ENCODE measurements at places on chromosomes 4 and X.

DNA sequence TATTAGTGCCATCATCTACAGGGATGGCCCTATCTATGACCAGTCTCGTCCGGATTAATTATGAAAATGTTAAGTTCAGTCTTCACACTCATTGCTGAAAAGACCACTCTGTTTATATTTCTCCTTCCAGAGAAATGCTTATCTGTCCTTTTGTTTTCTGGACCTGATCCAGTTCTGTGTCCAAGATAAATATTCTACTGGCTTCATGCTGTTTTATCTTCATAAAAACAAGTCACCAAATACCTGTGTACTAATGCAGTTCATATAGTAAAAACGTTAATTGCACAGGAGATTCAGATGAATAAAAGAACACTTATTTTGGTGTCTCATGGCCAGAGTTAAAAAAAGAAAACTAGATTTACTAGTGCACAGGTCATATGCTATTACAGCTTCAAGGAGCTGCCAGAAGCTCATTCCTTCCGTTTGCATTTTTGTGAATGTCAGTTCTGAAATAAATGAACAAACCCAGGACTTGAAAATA is 17.3 kb downstream of the FNIP2 start:
- no peak for DNase-seq

DNA sequence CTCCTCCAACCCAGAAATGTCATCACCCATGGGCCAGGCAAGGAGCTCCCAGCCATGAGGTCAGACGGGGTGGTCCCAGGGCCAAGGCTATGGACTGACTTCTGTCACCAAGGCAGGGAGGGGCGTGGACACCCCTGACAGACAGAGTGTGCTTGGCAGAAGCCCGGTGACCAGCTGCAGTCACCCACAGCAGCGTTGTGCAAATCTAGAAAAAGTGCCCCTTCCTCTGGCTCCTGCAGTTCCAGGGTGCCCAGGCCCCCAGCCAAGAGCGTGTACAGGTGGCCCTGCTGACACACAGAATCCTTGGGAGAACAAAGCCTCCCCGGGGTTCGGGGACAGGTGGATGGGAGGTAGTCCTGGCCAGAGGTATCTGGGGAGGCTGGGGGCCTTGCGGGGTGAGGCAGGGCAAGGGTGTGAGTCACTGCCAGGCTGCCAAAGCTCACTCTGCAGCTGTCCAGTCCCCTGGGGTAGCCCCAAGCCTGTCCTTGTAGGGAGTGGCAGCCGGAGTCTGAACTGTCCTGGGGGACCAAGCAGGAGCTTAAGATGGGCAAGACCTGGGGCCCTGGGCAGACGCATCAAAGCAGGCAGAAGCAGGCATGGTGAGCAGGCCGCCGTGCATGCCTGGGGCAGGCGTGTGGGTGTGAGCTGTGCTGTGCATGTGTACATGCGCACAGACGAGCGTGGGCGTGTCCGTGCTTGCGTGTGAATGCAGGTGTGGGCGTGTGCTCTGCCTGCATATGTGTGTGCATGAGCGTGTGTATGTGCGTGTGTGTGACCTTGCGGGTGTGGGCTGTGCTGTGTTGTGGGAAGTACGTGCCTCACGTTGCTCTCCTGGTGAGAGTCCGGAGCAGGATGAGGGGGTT is 3.3 kb downstream of the MYL5 start:
- DNase-seq = no peak

DNA sequence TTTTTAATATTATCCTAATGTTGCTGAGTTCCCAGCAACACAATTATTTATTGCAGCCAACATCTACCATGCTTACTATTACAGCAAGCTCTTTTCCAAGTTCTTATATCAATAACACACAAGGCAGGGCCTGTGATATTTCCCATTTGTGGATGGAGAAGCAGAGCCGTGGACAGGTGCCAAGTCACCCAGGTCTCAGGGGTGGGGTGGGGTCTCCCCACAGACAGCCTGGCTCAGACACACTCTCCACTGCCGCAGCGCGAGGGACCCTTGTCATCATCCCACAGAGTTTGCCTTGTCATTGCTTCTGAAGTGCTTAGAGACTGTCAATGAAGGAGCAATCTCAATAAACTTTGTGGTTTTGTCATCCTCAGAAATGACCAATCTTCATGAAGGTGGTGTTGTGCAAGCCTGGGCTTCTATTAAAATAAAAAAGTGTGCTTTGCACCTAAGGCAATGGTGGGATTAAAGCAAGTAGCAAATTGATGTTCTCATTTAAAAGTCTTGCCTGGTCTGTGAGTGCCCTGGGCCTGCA is 76.1 kb downstream of the SORBS2 start:
- no peak for DNase-seq

DNA sequence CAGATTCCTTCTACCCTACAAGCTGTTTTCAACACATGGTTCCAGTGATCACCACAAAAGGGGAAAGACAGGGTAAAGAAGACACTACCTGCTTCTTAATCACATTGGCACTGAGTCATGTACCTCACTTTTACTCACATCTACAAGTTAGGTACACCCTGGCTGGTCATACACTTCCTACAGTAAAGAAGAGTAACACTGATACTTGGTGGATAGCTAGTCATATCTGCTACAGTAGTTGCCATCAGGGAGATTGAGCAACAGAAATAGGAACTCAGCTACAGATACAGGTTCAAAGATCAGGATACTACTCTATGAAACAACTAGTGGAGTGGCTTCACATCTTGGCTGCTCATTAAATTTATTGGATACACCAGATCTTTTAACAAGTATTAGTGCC is 105.4 kb upstream of the DIAPH2 start:
- DNase-seq = no peak

GRCh38 chrX:130245441-130245840 is 23.3 kb downstream of the ZNF280C start:
- DNase-seq = no peak

DNA sequence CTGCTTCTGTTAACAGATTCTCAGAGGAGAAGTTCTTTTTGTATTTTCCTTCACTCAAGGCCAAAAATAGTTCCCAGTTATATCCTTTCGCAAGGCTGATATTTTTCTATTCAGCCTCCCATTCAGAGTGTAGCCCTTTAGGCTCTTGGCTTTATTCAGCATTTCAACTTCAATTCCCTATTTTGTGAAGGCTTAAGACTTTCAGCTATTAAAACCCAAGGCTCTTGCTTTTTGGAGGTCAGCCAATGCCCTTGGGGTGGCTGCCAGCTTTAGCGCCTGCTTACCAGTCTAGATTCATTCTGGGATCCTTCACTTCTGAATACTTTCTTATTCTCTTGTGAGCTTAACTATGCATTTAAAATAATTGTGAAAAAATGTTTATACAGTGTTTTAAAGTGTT is 57.3 kb upstream of the ADGRA3 start:
- DNase-seq = no peak

DNA sequence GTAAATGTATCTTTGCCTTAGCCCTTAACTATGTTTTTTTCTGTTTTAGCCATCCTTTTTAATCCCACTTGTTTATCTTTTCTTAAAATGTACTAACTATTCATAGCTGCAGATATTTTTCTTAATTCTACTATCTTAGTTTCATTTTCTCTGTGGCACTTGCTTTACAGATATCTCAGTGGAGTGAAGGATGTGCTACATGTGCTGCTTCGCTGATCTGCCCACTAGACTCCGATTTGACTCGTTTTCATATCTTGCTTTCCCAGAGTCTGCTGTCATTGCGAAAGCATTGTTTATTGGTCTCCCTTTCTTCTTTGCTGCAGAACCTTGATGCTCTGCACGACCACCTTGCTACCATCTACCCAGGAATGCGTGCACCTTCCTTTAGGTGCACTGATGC is 30.6 kb downstream of the GUCY1B1 start:
- no peak for DNase-seq

- DNase-seq = no peak
Observed at GRCh38 chrX:118727686-118728339, 407 bp downstream of the IL13RA1 start.

- no peak for DNase-seq
Observed at GRCh38 chr4:17786567-17786966, 5.1 kb upstream of the FAM184B start.

- DNase-seq = no peak
Observed at GRCh38 chrX:132227383-132228112, 8.3 kb upstream of the RAP2C start.

DNA sequence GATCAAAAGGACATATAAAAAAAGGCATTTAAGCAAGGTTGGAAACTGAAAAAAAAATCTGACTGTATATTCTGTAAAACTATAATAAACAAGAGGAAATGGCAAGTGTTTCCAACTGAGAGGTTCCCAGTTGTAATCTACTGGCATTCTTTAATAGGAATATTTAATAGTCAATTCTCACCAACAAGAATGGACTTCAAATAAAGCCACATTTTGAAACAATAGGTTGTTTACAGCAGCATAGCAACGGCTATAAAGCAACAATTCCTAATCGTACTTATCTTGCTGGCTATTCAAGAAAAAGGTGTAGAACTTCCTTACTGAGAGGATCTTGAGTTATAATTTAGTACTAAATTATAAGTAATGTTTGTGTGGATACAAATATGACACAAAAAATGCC is 75.5 kb downstream of the VEGFC start:
- no peak for DNase-seq

DNA sequence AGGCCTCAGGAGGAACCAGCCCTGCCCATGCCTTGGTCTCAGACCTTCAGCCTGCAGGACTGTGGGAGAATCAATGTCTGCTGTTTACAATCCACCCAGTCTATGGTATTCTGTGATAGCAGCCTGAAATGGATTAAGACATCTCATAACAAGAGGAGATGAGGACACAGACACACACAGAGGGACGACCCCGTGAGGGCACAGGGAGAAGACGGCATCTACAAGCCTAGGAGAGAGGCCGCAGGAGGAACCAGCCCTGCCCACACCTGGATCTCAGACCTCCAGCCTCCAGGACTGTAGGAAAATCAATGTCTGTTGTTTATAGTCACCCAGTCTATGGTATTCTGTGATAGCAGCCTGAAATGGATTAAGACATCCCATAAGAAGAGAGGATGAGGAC is 3.3 kb downstream of the SLC25A6 start:
- DNase-seq = no peak

DNA sequence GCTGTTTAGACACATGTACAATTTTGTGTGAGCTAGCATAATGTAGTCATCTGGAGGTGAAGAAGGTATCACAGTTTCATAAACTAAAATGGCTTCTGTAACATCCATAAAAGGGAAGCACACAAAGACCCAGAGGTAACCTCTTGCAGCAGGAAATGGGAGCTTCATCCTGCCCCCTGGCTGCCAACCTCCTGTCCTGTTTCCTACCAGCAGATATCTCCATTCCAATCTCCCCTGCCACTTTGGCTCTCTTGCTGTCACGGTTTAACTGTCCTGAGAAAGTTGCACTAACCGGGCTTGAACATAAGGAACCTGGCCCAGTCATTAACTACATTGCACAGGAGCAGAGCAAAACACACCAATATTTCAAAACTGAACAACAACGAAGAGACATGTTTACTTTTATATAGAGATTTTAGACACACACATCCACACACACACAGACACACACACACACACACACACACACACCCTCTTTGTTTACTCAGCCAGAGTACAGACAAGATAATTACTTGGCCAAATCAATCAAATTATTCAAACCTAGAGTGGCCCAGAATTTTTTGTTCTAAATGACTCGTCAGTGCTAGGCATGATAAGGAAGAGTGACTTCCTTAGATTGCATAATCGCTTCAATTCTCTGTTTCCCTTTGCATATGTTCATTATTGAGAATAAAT is 24.2 kb downstream of the MID2 start:
- DNase-seq = no peak

GRCh38 chr4:1759170-1759817 is 33.8 kb upstream of the FGFR3 start:
- DNase-seq = no peak

DNA sequence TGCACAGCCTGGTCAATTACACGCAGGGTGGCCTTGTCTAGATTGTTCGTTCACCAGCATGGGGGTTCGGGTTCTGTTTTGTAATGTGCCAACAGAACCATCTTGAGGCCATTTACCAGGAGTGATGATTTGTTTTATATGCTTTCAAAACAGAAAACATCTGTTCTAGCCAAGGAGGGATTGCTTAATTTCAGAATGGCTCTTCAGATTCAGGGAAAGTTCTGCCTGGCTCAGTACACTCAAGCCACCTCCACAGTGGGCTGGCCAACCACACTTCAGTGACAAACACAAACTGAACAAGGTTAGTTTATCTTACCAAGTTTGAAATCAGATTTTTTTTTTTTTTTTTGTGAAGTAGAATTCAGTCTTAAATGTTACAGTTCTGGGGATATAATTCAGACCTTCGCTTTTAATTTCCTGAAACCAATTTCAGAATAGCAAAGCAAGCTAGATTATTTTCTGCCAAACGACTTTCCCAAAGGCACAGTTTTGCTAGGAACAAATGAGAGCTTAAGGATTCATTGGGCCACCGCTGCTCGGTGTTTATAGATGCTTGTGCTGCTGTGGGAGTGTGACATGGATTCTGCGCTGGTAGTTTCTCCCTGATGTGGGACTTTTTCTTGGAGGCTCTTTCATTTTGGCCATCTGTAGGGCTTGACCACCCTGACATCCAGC is 23.4 kb downstream of the SMS start:
- DNase-seq = no peak

DNA sequence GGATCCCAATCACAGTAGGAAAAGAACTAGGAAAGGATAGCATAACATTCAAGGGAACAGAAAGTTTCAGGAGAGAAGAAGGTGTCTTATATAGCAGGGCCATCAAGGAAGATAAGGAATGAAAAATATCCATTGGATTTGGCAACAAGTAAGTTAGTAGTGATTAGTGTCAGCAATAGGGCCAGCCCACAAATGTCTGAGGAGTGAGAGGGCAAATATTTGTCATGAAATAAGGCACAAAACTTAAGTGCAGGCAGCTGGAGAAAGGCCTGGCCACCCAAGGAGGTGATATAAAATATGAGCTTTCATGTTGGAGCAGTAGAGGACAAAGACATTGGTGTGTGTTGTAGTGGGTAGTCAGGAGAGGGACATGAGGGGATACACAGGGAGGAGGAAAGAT is 132.1 kb downstream of the COL4A6 start:
- DNase-seq = no peak
